ENCODE measurements at places on chromosomes 6 and 20.

DNA sequence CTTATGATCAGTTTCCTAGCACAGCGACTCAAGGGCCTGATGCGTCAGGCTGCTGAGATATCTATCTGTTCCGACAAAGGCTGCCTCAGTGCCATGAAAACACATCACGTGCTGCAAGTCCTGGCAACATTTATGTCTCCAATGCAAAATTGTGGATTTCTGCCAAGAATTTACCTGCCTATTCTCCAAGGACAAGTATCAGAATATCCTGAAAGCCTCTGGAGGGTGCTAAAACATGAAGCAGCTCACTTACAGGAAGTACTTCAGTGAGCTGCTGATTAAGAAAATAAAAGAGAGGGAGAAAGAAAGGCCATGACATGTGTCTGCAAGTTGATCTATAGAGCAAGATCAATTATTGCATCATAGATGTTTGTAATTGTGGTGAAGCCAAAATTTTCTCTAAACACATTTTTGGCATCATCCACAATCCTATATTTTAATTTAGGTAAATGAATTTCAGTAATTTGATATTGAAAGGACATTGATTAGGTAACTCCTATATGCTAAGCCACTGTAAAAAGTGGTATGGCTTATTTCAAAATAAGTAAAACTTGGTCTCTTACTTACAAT, 25.8 kb upstream of the TPBG start:
- DNase-seq: no peak

GRCh38 chr6:21467091-21467490, 126.5 kb upstream of the SOX4 start:
- no peak for DNase-seq

DNA sequence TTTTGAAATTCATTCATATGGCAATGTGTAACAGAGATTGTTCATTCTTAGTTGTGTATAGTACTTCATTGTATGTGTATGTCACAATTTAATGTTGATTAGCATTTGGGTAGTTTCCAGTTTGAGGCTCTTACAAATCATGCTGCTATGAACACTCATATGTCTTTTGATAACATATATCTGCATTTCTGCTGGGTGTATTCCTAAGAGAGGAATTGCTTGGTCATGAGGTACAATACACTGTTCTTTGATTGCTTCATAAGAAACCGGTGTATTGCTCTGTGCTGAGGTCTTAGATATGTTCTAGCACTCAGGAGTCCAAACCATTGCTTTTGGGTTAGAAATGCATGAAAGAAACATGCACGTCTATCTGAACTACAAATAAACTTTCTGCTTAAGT, 492.9 kb upstream of the JAG1 start:
- DNase-seq: no peak

GRCh38 chr6:46490425-46491200, 636 bp downstream of the RCAN2 start:
- DNase-seq: no peak

GRCh38 chr6:6721606-6722005, 133.1 kb downstream of the LY86 start:
- DNase-seq: no peak

- DNase-seq: no peak
These were observed 184.0 kb downstream of the CDC5L start for GRCh38 chr6:44571510-44571909.

DNA sequence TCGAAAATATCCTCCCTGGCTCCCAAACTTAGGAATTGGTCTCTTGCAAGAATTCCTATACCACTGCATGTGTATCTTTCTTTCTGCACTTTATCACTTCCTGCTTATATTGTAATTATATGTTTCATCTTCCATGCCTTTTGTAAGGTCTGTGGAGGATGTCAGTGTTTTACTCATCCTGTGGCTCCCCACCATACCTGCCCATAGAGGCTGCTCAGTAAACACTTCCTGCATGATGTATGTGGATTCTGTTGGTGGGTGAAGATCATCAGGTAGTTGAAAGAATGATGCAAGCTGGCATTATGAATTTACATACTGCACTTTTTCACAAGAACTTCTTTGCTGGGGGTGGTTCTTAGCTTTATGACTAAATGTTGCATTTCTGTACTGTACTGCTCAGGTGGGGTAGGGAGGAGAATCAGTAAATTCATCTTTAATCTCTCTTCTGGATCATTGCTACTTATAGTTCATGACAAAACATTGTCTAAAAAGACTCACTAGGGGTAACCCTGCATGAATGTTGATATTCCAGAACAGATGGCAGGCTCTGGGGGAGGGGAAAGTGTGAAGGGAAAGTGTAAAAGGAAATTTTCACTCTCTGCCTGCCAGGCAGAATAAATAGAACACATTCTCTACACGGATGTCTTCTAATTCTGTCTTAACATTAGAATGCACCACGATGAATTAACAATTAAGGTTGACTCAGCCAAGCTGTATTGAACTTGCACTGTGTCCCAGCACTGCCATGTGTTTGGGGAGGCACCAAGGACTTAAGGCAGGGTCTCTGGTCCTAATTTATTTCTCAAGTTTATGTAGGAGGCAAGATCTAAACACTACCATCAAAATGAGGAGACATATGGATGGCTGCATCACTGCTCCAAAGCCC, 36.0 kb upstream of the KLHL31 start:
- no peak for DNase-seq

DNA sequence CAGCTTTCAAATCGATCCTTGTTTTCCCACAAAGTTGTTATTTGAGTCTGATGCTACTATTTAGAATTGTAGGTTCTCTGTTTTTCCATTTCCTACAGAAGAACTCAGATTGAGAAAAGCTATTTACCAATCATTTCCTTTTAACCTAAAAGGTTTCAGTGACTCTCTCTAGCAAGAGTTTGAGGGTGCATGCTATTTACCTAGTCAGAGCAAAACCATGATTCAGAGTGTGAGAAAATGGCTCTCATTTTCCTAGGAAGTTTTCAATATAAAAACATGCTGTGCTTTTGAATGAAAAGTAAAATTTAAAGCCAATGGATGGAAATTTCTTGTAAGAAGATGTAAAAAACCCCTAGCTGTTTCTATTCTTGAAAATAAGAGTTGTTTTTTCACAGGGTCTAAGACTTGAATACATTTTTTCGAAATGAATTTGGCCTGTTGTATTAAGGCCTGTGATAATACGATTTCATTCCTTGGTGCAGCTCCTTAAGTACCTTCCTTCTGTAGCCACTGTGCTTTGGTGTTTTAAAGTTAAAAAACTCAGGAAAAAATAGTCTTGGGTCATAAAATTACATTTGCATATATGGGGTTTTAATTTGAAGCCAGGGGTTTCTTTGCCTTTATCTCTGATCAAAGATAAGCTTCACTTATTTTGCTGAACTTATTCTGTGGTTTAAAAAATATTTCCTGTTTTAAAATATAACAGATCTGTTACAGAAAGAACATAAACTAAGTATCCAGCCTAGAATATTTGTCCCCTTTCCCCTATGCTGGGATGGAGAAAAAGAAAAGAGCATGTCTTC, 18.0 kb upstream of the RSPH3 start:
- DNase-seq: no peak

DNA sequence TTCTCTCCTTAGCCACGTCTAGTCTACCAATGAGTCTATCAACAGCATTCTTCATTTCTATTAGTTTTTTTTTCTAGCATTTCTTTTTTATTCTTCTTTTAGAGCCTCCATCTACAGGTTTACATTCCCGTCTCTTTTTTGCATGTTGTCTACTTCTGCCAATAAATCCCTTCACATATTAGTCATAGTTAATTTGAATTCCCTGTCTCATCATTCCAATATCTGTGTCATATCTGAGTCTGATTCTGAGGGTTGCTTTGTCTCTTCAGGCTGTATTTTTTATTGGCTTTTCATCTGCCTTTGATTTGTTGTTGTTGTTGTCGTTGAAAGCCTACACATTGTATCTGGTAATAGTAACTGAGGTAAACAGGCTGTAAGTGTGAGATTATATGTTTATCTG, 104.6 kb downstream of the HMGCLL1 start:
- no peak for DNase-seq

DNA sequence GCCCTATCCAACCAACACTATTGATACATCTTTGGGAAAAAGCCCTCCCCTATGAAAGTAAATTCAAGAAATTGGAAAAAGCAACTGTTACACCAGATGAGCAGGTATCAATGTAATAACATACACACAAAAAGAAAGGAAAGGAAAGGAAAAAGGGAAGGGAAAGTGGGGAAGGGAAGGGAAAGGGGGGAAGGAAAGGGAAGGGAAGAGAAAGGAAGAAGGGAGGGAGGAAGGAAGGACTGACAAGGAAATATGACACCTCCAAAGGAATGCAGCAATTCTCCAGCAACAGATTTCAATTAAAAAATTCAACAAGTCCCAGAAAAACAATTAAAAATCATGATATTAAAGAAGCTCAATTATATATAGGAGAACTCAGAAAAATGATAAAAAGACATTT, 176.9 kb upstream of the OPRM1 start:
- no peak for DNase-seq

- DNase-seq: no peak
These were observed 76.7 kb upstream of the CLDN20 start for GRCh38 chr6:155187106-155187505.

DNA sequence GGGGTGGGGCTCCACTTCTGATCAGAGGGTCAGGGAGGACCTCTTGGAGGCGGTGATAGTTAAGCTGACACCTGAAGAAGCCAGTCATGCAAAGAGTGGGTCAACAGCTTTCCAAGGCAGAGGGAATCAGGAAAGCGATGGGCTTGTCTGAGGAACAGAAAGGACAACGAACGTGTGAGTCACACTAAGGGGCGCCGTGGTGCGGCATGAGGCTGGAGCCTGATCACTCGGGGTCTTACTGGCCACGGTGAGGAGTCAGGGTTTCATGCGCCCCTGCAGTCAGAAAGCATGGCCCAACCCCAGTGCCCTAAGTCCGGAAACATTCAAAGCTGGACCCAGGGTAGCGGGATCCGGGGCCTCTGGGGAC, 50.6 kb upstream of the SLC32A1 start:
- DNase-seq: peak; percentile 67

- no peak for DNase-seq
These were observed 135.3 kb upstream of the BMP2 start for GRCh38 chr20:6632187-6632586.

- DNase-seq: no peak
These were observed 290.4 kb upstream of the HSF2 start for GRCh38 chr6:122109075-122109474.

GRCh38 chr6:163756079-163756478, 341.6 kb downstream of the QKI start:
- no peak for DNase-seq

DNA sequence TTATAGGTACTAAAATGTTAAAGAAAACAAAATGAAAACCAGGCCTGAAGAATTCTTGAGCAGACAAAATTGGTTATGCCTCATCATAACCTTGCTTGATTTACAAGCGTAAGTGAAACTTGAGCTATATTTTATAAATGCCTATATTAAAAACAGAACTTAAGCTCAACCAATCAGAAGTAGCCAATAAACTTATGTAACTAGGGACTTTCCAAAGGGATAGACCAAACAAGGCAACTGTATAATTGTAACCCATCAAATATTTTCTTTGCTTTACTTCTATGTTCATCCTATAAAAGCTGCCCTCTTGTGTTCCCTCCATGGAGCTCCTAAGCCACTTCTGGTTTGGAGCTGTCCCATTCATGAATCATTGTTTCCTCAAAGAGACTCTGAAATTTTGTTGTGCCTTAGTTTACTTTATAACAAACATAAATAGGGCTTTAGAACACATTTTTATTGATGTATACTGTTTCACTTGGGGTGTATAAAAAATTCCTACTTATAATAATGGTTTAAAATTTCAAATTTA, 101.6 kb upstream of the CARMIL1 start:
- DNase-seq: no peak

- DNase-seq: no peak
These were observed 35.3 kb downstream of the ESR1 start for GRCh38 chr6:151842816-151843215.

GRCh38 chr6:87633851-87634250, 43.9 kb downstream of the ORC3 start:
- DNase-seq: no peak

DNA sequence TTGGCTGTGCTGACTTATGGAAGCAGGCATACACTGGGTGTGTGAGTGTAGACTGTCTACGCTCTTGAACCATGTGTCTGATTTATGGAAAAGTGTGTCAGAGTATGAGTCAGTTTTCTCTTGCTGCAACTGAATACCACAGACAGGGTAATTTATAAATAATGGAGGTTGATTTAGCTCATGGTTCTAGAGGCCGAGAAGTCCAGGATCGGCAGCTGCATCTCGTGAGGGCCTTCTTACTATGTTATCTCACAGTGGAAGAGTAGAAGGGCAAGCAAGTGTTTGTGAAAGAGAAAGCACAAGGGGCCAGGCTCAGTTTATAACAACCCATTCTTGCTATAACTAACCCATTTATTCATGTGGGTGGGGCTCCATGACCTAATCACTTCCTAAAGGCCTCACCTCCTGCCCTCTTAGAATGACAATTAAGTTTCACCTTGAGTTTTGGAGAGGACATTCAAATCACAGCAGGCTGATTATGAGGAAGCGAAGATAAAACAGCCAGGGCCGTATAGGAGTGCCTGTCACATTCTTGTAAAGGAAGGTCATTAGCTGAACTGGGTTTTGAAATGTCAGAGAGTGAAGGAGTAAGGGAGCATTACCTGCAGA, 6.7 kb downstream of the GPR31 start:
- no peak for DNase-seq

GRCh38 chr6:56938649-56939191, 16.2 kb upstream of the BEND6 start:
- DNase-seq: no peak

DNA sequence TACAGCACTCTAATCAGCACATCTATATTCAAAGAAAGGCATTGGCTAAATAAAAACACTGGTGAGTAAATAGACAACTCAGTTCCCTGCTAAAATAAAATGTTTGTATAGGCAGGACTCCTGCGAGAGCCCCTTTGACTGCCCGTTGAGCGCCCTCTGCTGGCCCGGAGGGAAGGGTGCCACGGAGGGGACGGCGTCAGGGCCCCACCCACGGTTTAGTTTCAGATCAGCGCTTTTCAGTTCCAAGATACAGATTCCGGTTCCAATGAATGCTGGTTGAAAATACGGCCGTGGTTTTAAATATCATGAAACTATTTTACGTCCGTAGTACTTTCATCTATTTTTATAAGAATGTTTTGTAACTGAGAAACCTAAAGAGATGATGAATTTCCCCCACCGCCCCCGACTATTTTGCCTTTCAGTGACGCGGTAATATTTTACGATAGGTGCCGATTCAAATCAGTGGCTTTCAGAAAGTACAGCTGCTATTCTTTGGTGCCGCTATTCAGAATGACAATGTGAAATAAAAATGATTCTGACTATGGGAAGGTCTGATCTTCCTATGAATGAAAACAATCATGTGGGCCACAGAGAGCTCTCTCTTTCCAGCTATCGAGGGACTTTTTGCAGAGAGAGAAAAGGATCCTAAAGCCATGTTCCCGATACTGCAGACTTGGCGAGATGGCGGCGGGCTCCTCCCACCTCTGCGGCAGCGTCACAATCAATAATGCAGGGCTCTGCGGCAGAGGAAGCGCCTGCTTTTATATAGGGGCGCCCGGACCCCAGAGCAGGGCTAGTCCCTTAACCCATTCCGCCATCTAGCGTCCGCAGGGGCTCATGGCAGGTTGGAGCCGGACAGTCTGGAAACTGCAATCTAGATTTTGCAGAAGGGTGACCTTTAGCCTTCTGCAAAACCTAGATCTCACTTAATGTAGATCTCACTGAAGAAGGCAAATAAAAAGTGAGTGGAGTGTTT, 10.6 kb upstream of the CCN6 start:
- DNase-seq: peak; percentile 95

GRCh38 chr20:11970243-11970836, 52.6 kb downstream of the BTBD3 start:
- DNase-seq: no peak

GRCh38 chr20:53073636-53074415, 101.7 kb downstream of the TSHZ2 start:
- no peak for DNase-seq
